ENCODE measurements at places on chromosomes 5 and 9.

DNA sequence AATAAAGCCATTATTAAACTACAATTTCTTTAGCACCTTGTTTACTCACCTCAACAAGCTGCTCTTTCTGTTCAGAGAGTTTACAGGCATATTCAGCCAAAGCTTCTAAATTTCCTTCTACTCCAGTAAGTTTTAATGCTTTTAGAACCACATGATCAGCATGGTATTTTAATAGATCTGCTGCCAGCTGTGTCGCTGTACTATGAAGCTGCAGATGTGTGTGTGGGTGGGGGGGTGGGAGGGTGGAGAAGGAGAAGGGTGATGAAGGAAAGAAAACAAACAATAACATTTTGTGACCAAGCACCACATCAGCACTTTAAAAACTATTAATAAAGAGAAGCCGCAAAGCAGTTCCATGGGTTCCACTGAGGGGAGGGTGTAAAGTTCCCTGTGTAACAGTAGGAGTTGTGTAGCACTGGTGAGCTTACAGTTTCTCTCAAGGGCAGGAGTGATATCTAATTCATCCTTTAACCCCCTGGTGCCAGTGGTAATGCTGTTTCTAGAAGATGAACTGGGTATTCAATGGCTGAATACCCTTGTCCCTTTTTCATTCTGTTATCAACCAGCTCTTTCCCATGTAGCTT lies 38.5 kb downstream of the ABITRAM start:
- H3K27me3 ChIP-seq = no peaks in the 10 kb centered on the region
- H3K4me3 ChIP-seq = no peak overlapping the region
- H3K36me3 ChIP-seq = no peaks in the 10 kb centered on the region
- no peak overlapping the region for H3K27ac ChIP-seq
- H3K4me1 ChIP-seq = no peaks in the 10 kb centered on the region

- H3K4me1 ChIP-seq = no peaks in the 10 kb centered on the region
- H3K4me3 ChIP-seq = no peak overlapping the region
- no peaks in the 10 kb centered on the region for H3K36me3 ChIP-seq
- DNase-seq = peak; percentile 47
- no peak overlapping the region for H3K27ac ChIP-seq
- H3K27me3 ChIP-seq = no peaks in the 10 kb centered on the region
These were observed 52.7 kb downstream of the RNF145 start for GRCh38 chr5:159156426-159157238.

DNA sequence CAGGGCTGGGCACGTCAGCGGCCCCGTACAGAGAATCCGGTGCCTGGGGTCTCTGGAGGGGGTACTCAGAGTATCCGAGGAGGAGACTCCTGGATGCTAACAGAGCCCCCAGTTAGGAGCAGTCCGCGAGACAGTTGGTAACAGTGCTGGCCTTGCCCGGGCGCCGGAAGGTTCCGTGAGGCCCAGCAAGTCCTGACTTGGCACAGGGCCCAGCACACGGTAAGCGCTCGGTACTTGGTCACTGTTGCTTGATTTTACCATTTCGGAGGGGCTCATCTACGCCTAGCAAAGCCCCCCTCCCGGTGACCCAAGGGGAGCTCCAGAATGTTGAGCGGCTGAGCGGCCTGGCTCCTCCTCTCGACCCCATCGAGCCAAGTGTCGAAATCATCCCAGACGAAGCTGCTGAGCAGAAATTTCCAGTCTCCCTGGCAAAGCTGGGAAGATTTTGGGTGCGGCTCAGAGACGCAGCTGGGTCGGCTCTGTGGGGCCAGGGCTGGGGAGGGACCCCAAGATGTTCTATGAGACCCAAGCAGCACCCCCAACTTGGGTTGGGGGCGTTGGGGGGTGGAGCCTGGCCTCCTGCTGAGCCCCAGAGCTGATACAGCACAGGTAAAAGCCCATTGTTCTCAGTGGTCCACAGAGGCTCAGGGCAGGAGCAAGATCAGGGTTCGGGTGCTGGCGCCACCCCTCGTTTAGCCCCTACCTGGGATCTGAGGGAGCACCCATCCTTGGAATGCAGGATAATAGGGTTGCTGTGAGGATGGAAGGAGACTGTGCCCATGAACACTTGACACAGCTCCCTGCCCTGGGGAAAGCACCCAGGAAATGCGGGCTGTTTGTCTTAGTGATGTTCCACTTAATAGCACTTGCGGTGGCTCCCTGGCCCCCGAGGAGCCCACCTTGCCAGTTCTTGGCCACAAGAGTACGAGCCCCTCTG lies 137.2 kb downstream of the C9orf50 start:
- H3K36me3 ChIP-seq = no peaks in the 10 kb centered on the region
- peak overlapping the region; percentile 99 for H3K27ac ChIP-seq
- H3K4me1 ChIP-seq = peaks cover 84% of the 10 kb centered on the region
- DNase-seq = peak; percentile 84
- no peaks in the 10 kb centered on the region for H3K27me3 ChIP-seq

DNA sequence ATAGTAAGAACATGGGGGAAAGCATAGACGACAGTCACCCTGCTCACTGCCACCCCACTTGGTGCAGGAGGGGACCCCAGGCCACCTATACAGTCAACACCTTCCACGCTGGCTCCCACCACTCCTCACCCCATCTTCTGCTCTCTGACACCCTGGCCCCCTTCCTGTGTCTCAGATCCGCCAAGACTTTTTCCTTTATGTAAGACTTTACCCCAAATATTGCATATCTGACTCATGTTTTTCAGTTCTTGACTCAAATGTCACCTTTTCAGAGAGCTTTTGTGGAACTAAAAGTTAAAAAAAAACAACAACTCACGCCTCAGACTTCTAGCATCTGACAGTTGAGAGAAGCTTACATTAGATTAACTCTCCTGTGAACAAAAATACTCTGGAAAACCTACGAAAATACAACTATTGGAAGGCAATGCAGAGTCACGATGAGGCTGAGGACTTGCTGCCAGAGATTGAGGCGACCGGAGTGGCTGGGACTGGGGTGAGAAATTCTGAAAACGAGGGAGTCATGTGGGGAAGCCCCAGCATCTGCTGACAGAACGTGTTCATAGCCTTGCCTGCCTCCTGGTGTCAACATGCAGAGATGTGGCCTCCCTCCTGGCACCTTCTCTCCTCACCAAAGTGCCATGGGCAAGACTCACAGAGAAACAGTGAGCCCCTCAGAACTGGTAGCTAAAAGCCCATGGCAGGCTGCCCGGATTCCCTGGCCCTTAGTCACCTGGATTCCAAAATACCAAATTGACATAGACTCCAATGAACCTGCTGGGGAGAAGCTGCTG lies 22.4 kb upstream of the FCN2 start:
- H3K27me3 ChIP-seq = no peaks in the 10 kb centered on the region
- no peaks in the 10 kb centered on the region for H3K36me3 ChIP-seq
- peaks cover 2% of the 10 kb centered on the region for H3K4me1 ChIP-seq
- DNase-seq = no peak

DNA sequence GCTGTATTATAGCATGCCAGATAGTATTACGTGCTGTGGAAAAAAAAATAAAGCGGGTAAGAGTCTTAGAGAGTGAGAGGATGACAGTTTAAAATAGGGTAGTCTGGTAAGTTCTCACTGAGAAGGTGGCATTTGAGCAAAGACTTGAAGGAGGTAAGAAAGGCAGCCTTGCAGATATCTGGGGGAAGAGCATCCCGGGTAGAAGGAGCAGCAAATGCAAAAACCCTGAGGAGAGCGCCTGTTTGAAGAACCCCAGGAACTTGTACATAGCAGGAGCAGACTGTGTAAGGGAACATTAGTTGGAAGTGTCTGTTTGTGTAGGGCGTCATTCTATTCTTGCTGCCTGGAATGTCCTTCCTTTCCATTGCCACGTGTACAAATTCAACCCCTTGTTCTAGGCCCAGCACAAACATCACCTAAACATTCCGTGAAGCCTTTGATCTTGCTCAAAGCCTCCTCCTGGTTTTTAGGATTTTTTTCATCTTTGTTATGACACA lies 2.6 kb downstream of the AP3S1 start:
- H3K4me3 ChIP-seq = peak overlapping the region; percentile 26
- DNase-seq = no peak
- peaks cover 5% of the 10 kb centered on the region for H3K4me1 ChIP-seq
- H3K27ac ChIP-seq = peak overlapping the region; percentile 35
